Activated CD8-positive, alpha-beta T cell treated with anti-CD3 and anti-CD28 coated beads for 36 hours (primary cell): ENCODE measurements at places on chromosomes 11 and 22.
A peak's percentile ranks its signal among the peaks of the same experiment; 100 is the strongest.

GRCh38 chr11:128492461-128492860 lies 94.9 kb downstream of the ETS1 start:
- DNase-seq, result no peak

DNA sequence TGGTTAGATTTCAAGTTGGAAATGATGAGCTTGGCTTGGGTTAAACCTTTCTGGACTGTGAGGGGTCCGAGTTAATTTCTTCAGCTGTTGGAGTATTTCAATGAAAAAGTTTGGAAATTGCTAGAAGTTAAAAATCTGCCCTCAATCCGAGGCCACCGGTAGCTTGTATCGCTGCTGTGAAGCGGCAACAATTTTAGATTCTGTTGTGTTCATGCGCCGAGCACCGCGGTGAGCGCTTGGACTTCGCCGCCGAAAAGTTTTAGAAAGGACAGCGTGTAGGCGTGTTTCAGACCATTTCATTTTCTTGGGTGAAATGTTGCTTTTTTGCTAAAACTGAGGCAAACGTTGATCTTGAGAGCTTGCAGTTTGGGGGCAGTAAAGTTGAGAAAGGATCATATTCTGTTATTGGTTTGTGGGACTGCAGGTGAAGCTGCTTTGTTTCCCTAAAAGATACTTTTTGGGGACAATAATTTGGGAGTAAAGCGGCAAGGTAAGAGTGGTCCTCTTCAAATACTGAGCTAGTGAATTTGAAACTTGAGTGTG lies 928 bp downstream of the FBXO7 start:
- DNase-seq, result peak; percentile 46

DNA sequence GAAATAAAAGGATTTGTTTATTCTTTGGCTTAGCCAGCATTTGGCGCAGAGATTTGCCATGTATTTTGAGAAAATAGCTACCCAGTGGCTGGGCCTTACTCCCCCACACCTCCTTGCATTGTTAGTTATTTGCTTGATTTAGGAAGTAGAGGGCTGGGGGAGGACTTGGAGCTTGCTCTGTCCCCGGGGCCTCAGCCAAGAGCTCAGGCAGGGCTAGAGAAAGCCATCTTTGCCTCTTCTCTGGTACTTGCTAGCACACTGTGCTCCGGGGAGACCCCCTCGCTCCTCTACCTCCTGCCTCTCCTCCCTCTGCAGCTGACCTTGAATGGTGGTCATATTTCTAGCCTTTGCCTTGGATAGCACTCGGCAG lies 93.0 kb downstream of the SCN3B start:
- no peak for DNase-seq

GRCh38 chr22:18075720-18076497 lies 1.9 kb upstream of the PEX26 start:
- DNase-seq, result peak; percentile 37

GRCh38 chr11:7573193-7573557 lies 59.4 kb downstream of the PPFIBP2 start:
- no peak for DNase-seq

- DNase-seq, result no peak
Measured at GRCh38 chr11:17733261-17733660, 1.3 kb upstream of the KCNC1 start.
